ENCODE measurements at places on chromosomes 4 and X.

GRCh38 chrX:143081231-143081630 lies 55.5 kb downstream of the SPANXN4 start:
- DNase-seq, result no peak

GRCh38 chr4:113437129-113437528 lies 324.4 kb downstream of the CAMK2D start:
- DNase-seq, result no peak

DNA sequence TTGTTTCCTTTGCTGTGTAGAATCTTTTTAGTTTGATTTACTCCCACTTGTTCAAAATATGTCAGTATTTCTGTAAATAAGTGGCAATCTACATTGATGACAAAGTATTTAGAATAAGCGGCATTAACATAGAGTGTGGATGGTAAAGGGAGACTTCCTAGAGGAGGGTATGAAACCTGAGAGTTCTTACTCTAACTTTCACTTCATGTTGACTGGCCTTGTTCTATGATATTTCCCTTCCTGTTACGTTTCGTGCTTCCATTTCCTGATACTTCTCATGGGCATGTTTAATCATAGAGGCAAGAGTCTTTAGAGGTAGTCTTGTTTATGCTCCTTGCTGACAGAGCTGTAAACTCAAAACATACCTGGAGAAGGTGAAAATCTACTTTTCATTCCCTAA lies 408.9 kb downstream of the GLUD2 start:
- no peak for DNase-seq

- no peak for DNase-seq
These were observed 99.0 kb downstream of the PHKA2 start for GRCh38 chrX:18884916-18885315.

DNA sequence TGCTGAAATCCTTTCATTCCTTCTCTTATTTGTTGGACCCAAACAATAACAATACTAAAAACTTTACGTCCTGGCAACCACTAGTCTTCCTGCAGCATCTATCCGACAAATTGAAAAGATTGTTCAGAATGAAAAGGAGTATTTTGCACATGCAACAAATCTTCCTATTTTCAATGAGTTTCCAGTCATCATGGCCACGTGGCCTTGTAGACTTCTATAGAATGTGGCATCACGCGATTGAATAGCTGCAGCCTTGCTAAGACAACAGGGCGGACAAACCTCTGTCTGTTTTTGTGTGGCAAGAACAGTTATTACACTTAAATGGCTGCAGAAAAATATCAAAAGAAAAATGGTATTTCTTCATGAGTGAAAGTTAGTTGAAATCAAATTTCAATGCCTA lies 297.9 kb upstream of the LCORL start:
- DNase-seq, result no peak

DNA sequence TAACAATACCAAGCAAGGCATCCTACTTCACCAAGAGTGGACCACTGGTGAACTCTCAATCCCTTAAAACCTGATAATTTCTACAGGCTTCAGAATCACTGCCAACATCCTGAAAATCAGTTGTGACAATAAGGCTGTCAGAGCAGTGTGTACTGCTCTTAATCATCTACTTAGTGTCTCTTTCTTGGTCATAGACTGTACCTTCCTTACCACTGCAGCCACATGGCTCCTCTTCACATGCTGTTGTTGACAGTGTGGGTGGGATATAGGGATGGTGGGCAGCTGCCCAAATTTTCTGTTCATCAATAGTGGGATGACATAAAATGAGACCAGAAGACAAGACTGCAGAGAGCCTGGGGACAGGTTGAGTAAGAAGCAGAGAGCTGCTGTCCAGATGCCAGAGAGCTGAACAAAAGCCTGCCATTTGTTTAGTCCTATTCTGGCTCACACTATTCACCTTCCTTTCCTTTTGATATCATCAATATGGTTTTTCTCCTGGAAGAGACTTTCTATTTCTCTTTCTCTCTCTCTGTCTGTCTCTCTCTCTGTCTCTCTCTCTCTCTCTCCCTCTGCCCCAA lies 178.9 kb downstream of the MGST2 start:
- no peak for DNase-seq

DNA sequence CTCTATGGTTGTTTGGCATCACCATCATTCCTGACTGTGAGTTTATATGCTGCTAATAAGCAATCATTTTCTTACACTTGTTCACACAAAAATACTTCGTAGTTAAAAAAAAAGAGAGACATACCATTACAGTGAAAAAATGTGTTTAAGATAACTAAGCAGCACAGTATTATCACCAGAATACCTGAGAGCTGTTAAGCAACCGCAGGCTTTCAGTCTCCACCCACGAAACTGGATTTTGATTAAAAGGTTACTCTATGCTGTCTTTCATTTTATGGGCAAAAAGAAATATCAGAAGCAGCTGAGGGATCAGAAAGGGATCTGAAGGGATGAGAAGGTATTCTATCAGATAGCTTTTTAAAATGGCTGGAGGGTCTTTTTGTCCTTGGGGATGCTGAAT lies 148.3 kb downstream of the NEK1 start:
- DNase-seq, result no peak

DNA sequence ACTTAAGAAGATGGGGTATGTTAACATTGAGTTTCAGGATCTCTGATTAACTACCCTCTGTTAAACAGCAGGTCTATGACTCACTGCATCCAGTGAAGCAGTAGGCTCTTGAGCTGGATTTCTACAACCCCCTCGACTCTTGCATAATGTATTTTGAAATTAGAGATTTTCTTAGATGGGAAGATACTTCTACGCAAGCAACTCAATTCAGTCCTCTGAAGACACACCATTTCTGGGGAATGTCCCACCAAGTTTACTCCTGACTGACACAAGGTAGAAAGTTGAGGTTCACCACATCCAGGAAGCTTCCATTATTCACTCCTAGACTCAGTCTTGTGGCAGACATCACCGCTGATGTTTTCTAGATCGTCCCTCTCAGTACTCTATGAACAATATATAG lies 12.9 kb downstream of the PALLD start:
- peak; percentile 40 for DNase-seq
